ENCODE measurements at places on chromosomes 4 and X.
A peak's percentile ranks its signal among the peaks of the same experiment; 100 is the strongest.

DNA sequence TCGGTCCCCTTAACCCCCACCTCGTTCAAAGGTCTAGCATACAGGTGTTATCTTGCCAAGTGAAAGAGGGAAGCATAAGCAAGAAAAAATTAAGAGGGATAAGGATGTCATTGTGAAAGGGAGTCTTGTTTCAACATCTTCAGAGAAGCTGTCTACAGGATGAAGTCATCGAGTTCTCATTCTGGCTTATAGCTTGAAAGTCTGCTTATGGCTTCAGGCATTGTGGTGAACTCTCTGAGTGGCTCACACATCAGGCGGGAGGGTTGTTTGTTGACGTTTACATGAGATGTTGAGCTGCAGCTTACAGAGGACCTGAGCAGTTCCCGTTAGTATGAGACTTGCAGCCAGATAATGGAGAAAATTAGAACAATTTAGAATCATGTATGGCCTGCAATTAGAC is 16.6 kb downstream of the MAGEA9B start:
- peak; percentile 48 for DNase-seq

DNA sequence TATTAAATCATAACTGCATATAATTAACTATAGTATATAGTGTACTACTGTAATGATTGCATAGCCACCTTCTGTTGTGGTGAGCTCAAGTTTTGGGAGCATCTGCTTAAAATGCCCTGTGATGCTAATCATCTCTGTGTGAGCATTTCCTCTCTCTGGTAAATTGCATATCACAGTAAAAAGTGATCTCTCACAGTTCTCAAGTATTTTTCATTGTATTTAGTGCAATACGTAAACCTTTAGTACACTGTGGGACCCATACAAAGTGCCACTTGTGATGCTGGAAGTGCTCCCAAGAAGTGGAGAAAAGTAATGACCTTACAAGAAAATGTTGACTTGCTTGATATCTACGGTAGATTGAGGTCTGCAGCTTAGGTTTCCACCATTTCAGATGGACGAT is 82.0 kb downstream of the WWC2 start:
- DNase-seq: no peak

- no peak for DNase-seq
These were observed 61.9 kb upstream of the PAGE4 start for GRCh38 chrX:49767236-49767635.

- DNase-seq: no peak
These were observed 75.4 kb downstream of the ENOX2 start for GRCh38 chrX:130827648-130828047.
